ENCODE measurements at places on chromosomes 5 and 9. TPM values are rescaled to one million over a fixed set of nuclear protein-coding genes. Genes with fewer than 3 reads are reported as not detected.

DNA sequence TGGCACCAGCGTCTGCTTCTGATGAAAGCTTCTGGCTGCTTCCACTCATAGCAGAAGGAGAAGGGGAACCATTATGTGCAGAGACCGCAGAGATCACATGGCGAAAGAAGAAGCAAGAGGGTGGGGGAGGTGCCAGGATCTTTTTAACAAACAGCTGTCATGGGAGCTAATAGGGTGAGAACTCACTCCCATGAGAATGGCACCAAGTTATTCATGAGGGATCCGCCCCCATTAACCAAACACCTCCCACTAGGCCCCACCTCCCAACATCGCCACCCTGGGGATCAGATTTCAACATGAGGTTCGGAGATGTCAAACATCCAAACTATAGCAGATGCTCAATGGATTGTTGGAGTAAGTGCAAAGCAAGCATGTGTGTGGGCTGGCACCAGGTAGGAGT is 125.8 kb upstream of the SLIT3 start:
- DNase-seq, result no peak

DNA sequence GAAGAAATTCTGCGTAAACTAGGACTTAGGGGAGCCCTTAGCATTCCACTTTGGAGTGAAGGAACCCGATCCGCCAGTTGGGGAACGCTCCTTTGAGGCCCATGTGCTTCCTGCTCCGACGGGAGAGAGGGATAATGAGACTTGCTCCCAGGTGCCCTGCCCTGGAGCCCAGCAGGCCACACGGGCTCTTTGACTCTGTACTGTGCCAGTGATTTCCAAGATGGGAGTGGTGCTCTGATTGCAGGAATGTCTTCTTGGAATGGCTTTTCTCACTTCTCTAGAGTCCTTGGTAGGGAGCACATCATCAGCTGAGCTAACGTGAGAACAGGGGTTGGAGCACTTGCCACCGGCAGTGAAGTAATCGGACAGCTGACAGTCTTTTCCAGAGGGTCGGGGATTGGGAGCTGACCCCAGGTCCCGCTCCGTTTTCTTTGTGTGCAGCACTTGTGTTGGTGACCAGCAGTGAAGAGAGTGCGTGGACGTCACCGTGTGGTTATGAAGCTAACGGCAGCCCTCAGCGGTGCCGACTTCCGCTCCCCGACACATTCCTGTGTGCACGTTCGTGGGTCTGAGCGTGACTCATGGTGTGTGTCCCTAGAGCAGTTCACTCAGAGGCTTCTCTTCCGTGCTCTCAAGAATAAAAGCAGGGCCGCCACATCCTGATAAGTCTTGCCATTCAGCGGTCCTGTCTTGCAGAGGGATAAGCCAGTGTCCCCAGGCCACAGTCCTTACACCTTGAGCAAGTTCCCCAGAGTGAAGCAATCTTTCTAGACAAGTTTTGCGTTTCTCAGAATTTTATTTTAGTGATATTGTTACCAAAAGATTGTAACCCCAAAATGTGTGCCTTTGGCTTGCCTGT is 25.6 kb downstream of the ABL1 start:
- DNase-seq, result no peak

GRCh38 chr5:158718738-158719505 is 380.8 kb downstream of the EBF1 start:
- no peak for DNase-seq

DNA sequence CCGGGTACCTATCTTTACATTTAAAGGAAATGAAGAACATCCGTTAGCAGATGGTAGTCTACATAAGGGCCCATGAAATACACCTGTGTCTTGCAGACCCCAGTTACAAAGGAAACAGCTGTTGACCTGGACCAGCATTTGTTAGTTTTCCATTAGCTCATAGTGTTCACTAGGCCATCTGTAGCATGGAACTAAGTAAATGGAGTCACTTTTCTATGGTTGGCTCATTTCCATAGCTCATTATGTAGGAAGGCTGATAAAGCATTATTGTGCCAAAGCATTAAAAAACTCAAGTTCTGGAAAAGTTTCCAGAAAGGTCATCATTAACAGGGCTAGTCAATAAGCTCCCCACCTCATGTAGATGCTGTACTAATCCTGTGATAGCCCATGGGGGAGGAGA is 62.1 kb downstream of the PCSK1 start:
- no peak for DNase-seq

Gene ENTPD8
- total RNA-seq, result not detected

- no peak for DNase-seq
Observed at GRCh38 chr9:77892955-77893514, 138.6 kb downstream of the GNAQ start.

Gene DIRAS2
- not detected for total RNA-seq

- DNase-seq, result no peak
Observed at GRCh38 chr5:447501-447900, 4.5 kb downstream of the EXOC3 start.

Gene PLEKHG4B
- total RNA-seq, result not detected

DNA sequence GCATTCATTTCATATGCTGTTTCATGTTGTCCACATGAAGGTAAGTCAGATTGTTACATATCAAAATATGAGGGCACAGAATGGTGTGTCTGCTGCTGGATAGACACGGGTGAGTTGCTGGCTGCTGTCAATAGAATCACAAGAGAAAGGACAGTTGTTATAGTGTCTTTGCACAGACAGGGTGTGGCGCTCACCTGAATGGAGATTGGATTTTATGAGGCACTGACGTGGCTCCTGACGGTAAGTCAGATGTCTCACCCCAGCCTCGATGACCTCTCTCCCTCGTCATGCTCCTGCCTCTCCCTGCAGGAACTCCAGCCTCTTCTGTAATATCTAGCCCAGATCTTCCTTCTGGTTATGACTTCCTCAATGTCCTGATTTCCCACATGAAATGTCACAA is 75.4 kb upstream of the SELENOP start:
- DNase-seq, result no peak

DNA sequence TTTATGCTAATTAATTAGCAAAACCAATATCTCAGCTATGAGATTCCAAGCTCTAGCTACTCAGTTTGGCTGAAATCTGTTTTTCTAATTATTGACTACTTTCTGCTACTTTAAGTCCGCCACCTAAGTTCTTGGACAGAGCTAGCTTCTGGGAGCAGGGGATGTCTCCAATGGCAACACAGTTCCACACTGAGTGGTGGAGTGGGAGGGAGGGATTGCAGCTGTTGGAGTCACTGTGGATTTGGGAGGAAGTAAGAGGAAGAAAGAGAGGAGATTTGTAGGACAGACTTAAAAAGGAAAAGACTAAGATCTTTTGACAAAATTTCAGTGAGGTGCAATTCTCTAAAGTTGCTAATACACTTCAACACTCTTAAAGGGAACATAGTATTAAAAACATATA is 450.8 kb downstream of the NFIB start:
- DNase-seq, result no peak

- no peak for DNase-seq
Observed at GRCh38 chr5:142385194-142385593, 60.4 kb upstream of the SPRY4 start.

DNA sequence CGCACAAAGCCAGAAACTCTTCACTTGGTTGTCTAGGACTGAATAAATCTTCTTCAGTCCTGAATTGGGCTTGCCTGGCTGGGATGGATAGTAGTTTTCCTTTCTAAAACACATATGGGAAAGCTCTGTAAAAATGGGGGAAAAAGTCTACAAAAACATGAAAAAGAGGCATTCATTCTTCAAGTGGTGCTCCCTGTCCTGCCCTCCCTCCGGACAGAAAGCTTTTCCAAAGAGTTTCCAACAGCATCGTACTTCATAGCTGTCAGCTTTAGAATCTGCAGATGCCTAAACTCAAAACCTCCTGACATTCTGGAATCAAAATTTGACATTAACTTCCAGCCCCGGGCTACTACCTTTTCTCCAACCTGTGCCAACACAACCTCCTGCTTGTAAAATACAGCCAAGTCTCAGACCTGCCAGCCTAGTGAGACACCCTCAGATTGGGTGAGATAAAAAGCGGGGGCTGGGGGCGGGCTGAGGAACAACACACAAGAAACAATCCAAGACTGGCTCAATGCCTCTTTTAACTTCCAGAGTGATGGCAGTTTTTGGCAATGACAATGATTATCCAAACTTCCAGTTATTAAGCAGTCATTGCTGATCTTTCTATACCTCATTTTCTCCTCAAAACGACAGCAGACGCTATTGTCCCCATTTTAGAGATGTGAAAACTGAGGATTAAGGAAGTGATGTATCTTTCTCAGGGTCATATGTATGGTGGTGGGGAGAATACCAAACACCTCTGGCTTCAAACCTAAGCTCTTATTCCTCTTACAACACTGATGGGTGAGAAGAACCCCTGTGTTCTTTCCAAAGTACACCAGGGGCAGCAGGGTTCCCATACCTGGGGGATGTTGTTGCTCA is 1.3 kb downstream of the TNC start:
- DNase-seq, result no peak

- no peak for DNase-seq
Observed at GRCh38 chr5:87752362-87752761, 339.6 kb upstream of the CCNH start.

- DNase-seq, result no peak
Observed at GRCh38 chr9:117074784-117075520, 339.9 kb downstream of the ASTN2 start.

DNA sequence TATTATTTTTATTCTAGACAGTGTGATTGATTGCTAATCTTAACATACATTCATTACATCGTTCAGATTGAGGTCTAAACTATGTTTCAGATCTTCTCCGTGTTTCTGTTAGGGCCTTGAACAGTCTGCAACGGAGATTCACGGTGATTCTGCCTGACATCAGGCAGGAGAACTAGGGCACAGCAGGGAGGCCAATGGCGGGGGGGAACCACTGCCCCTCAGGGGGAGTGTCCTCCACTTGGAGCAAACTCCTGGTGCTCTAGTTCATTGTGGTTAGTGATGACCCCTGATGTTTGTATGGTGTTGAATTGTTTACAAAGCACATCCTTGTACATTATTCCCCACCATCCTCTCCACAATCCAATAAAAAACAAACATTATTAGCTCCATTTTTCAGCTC is 173.5 kb downstream of the ZNF608 start:
- no peak for DNase-seq

- DNase-seq, result no peak
Observed at GRCh38 chr9:93896496-93897033, 58.6 kb downstream of the BARX1 start.

Gene TAS2R1
- total RNA-seq, result not detected

GRCh38 chr9:108095496-108095895 is 605.9 kb upstream of the KLF4 start:
- DNase-seq, result no peak

DNA sequence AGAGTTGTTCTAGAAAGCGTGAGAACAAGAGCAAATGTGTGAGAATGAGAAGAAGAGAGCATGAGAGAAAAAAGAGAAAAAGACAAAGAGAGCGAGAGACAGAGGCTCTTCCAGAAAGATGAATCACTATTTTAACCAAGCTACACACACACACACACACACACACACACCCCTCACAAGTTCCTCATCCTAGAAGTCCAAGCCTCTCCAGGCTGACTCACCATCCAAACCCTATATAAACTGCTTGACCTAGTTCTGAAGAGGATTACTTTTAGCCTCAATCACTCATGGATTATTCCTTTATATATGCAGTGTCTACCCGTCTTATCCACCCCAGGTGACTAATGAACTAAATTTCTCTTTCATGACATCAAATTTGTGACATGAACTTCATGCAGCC is 37.6 kb downstream of the C9orf57 start:
- peak; percentile 63 for DNase-seq

- DNase-seq, result no peak
Observed at GRCh38 chr5:17070647-17071046, 134.6 kb upstream of the MYO10 start.

- DNase-seq, result no peak
Observed at GRCh38 chr5:55037046-55037771, 13.2 kb downstream of the GZMK start.

DNA sequence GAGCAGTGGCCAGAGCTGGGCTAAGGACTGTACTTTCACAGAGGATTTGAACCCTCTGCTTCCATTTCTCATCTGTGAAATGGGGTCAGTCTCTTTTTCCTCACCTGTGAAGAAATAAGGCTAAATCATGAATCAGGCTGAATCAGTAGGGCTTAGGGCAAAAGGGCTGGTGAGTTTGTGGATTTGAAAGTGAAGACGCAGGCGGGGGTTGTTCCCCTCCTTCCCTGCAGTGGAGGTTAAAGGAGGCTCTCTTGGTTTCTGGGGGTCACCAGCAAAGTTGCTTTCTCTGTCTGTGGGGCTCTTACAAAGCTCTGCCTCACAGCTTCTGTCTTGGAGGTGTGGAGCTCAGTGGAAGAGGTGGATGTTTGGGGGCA is 17.6 kb upstream of the NDST1 start:
- no peak for DNase-seq

DNA sequence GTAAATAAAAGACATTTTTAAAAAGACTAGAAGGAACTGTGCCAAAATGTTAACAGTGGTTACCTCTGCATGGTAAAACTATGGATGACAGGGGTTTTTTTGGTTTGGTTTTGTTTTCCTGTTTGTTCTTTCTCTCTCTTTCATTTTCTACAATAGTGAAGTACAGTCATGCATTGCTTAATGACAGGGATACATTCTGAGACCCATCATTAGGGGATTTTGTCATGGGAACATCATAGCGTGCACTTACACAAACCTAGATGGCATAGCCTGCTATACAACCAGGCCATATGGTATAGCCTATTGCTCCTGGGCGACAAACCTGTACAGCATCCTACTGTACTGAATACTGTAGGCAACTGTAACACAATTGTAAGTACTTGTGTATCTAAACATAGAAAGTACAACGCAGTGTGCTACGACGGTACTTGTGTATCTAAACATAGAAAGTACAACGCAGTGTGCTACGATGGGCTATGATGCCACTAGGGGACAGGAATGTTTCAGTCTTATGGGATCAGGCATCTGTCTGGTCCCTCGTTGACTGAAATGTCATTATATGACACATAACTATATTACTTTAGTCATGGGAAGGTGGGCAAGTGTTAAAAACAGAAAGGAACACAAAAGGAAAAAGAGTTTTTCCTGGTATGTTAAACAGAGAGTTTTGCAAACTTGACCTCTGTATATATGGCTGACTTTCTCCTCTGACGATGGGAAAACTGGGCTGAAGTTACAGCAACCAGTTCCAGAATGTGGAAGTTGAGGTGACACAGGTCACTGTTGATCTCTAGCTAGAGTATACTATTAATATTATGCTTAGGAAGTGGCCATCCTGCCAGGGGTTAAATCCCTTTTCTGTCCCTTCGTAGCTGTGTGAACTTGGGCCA is 7.4 kb upstream of the ADAM19 start:
- DNase-seq, result no peak

DNA sequence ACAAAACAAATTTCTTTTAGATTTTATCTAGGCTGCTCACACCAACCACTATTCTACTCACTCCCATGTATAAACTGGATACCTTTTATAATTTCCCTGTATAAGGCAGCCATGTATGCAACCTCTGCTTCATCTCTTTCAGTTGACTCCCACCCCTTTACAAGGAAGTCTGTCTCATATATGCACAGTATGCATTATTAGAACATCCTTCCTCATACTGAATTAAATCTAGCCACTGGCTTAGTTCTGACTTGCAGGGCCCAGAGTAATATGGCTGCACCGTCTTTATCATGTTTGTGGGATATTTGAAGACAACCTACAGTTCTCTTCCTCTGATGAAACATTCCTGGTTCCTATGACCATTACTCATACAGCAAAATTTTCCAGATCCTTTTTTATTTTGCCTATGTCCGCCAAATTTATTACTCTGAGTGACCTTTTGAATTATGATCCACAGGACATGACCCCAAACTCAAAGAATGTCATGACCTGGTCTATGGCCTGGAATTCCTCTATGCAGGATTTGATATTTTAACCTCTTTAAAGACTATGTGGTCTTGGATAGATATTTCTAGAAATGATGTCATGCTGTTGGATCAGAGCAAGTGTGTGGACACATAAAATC is 76.6 kb upstream of the ITGA1 start:
- no peak for DNase-seq

Gene CSF2
- not detected for total RNA-seq

GRCh38 chr5:17482790-17483189 is 15.2 kb upstream of the TAF11L2 start:
- DNase-seq, result no peak
